ENCODE measurements at places on chromosomes 4 and X.

DNA sequence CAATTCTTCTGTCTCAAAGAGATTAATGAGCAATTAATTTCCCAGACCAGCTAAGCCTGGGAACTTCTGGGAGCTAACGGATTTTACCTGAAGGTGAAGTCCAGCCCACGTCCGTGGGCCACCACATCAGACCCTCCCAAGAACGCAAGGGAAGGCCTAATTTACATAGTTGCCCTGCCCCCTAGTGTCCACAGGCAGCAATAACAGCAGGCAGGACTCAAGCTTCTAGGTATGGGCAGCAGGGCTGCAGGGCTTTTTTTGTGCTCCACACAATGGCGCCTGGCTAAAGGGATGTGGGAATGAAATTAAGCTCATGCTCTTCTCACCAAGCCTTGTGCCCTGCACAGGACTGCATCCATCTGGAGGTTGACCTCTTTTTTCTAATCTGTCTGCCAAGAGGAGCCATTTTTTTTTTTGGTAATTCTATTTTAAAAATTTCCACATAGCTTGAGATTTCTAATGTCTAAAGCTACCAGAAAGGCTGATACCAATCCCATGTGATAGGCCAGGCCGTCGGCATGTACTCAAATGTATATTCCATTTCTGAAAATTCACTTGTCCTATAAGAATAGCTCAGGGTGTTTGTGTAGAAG is 111.9 kb upstream of the TMEM164 start:
- DNase-seq: peak; percentile 45

GRCh38 chr4:24912252-24913118 is at the start of gene CCDC149:
Gene CCDC149 (minus strand): TSS chr4:24913042. CDS start chr4:24912864, 178 bp downstream.
- DNase-seq: peak; percentile 25

DNA sequence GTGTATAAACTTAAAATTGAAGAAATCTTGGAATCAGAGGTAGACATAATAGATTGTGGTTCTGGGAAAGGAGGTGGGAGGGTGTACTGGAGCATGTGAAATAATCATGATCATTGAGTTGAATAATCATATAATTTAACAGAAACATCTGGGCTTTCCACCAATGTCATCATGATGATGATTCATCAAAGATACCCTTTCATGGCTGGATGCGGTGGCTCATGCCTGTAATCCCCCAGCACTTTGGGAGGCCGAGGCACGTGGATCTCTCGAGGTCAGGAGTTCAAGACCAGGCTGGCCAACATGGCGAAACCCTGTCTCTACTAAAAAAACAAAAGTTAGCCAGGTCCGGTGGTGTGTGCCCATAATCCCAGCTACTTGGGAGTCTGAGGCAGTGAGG is 6.7 kb upstream of the RUFY3 start:
- peak; percentile 44 for DNase-seq

DNA sequence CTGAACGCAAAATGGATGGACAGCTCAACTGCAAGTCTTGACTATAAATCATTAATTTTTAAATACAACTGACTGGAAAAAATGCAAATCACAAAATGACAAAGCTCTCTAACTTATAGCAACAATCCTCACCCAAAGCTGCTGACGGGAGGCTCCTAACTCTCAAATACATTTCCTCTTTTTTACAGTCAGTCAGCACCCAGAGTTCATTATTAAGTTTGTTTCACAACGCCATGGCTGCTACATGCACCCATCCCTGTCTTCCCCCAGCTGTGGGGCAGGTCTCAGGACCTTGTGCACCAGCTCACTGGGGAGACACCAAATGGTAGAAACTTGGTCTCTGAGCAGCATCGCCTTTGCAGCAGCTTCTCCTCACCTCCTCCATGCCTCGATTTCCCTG is 97.6 kb downstream of the SLC34A2 start:
- no peak for DNase-seq

DNA sequence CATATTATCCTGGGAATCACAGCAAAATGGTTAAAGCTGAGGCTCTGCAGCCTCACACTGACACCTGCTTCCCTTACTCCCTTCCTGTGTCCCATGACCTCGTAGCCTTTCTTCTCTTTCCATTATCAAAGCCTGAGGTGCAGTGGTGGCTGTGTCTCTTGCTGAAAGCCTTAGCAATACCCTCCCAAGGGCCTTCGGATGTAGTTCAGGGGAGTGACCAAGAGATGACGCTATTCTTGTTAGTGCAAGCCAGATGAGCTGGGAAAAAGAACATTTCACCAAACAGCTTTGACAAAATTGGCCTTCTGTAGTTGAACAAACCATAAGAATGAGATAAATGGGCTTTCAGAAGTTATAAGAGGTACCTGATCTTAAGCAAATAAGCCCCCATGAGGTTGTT is 31.6 kb downstream of the SMIM10L2A start:
- no peak for DNase-seq

DNA sequence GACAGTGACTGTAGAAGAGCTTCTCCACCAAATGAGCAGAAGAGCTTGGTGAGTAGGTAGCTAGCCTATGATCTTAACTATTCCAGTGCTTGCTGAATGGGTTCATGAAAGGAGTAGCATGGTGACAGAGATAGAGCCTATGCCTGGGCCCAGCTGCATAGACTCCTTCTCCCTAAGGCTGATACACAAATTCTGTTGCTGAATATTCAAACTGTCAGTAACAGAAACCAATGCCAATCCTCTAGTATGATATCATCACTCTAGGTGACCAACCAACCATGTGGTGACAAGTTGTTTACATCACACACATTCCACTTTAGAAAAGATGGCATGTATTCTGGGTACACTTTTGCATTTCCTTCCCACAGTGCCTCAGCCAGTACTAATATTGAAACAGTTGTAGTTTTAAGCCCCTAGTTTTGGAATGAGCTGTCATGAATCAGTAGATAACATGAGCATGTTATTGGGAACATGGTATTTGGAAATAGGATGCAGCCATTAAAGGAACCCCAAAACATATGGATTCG is 103.4 kb upstream of the GRXCR1 start:
- no peak for DNase-seq

DNA sequence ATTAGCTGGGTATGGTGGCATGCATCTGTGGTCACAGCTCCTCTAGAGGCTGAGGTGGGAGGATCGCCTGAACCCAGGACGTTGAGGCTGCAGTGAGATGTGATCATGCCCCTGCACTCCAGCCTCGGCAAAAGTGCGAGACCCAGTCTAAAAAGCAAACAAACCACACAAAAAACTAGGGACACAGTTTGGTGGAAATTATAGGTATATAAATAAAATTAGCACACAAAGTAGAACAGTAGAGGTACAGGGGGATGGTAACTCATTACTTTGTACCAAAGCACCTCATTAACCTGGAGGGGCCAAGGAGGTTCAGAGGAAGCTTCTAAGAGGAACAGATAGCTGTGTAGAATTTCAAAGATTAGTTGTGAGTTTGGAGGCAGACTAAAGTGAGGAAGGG is 5.1 kb downstream of the VBP1 start:
- DNase-seq: no peak

Measured in brain microvascular endothelial cell (primary cell).